GM12878 (cell line): ENCODE measurements at places on chromosomes 1 and 21.

- H3K27ac ChIP-seq, result no peak overlapping the region
- no peaks in the 10 kb centered on the region for H3K4me1 ChIP-seq
- H3K4me3 ChIP-seq, result no peak overlapping the region
- no peaks in the 10 kb centered on the region for H3K27me3 ChIP-seq
- no peak for DNase-seq
- no peaks in the 10 kb centered on the region for H3K36me3 ChIP-seq
These were observed 78.7 kb downstream of the PAPPA2 start for GRCh38 chr1:176541663-176542062.

DNA sequence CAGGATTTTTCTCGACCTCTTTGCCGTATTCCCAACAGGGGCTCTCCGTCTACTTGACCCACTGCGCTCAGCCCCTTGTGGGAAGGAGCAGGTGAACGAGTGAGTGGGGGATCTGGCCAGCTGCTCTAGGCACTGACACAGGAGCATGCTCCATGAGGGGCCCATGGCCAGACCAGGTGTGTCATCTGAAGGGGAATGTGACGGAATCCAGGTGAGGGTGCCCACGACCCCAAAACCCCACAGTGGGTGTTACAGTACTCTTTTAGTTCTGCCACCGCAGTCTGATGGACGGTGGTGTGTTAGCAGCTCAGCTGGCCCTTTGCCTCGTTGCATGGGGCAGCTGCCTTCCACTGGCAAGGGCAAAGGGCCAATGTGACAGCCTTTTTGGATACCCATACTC, 601.4 kb upstream of the NCAM2 start:
- H3K36me3 ChIP-seq, result no peaks in the 10 kb centered on the region
- no peak overlapping the region for H3K27ac ChIP-seq
- H3K4me3 ChIP-seq, result no peak overlapping the region
- no peaks in the 10 kb centered on the region for H3K4me1 ChIP-seq

DNA sequence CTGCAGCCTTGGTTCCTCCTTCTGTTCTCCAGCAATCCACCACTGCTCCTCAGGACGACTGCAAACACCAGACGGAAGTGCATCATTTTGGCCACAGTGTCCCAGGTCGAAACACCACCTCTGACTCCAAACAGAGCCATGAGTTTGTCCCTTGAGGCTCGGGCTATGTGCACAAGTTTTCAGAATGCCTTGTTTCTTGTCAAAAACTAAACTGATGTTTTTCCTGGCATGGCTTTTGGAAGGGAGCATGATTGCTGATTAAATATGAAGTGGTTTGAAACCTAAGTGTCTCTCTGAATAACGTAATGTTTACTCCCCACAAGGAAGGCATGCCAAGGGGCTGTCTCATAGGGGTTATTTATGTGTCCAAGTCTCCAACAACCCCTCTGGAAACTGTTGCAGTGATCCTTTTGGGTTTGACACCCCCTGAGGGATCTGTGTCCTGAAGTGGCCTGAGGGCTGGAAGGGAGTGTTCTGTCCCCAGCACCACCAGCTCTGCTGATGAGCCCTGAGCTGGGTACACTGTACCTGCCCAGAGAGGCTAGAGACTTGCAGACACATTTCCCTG, 132.7 kb downstream of the PLPP3 start:
- H3K4me1 ChIP-seq, result no peaks in the 10 kb centered on the region
- H3K27me3 ChIP-seq, result 0 out of 2 replicates have a peak, but pooled peaks cover 3% of the 10 kb centered on the region
- DNase-seq, result no peak
- H3K4me3 ChIP-seq, result no peak overlapping the region

DNA sequence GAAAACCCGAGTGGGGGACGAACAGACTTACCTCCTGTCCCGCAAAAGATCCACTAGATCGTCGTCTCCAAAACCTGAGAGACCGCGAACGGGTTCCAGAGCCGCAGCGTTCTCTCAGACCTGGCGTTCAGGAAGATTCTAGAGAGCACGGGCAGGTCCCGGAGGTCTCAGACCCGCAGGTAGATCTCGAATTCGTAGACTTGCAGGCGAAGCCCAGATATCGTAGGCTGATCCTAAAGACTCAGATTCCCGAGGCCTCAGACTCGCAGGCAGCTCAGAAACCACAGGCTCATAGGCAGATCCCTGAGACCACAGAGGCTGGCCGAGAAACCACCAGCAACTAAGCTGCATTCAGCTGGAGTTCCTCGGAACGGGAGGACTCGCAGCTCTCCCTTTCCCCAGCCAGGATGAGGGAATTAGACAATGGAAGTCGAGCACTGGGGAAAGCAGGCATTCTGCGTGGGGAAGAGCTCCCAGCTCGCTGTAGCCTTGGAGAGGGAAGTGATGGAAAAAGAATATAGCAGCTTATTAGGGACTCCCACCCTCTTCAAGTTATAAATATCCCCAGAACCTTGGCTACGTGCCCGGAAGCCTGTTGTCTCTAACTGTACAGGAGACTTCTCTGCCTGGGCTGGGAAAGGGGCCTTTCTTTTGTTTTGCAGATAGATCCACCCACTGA, at the start of gene ZNF436:
ZNF436 (minus strand) TSS at position 502 of the 679 bp plus-strand sequence. CDS start 1,831 bp downstream, outside the sequence.
- H3K4me3 ChIP-seq, result peak within 1 kb of the TSS; percentile 87
- H3K4me1 ChIP-seq, result no peaks in the 10 kb centered on the region
- no peaks in the 10 kb centered on the region for H3K27me3 ChIP-seq
- no peak for DNase-seq

GRCh38 chr1:43293176-43293575, 7.6 kb upstream of the TIE1 start:
- no peak for DNase-seq
- H3K36me3 ChIP-seq, result no peaks in the 10 kb centered on the region
- no peak overlapping the region for H3K27ac ChIP-seq
- H3K4me3 ChIP-seq, result no peak overlapping the region
- peaks cover 13% of the 10 kb centered on the region for H3K4me1 ChIP-seq
